ENCODE measurements at places on chromosomes 5 and 9.

- DNase-seq: no peak
Observed at GRCh38 chr5:170333161-170333910, 35.8 kb upstream of the LCP2 start.

DNA sequence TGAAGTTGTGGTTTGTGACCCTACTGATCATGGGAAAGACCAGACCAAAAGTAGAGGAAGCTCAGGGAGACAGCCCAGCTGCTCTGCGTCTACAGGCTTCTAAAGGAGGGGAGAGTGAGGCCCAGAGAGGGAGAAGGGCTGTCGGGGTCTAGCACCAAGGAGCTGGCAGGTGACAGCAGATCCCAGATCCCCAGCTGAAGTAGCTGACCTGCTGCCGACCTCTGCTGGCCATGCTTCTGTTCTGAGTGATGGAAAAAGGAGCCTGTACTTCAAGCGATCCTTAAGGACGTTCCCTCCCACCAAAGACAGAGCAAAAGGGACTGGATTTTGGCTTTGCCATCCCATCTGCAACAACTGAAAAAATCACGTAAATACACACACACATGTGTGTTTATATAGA lies 22.7 kb upstream of the QSOX2 start:
- DNase-seq: no peak

DNA sequence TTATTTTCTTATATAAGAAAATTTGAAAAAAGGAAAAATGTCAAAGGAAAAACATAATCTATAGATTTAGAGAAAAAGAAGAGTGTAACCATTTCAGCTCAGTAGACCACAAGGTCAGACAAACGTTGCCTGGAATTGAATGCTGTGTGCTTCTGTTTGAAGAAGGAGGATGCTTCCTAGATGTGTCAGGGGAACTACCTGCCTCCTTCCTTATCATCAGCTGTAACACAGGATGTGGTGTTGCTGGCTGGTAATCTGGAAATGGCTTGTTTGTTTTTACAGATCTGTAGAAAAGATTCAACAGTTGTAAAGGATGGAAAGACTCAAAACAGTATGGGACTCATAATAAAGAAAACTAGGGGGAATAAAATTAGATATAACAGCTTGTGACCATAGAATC lies 160.7 kb upstream of the MEF2C start:
- DNase-seq: no peak

DNA sequence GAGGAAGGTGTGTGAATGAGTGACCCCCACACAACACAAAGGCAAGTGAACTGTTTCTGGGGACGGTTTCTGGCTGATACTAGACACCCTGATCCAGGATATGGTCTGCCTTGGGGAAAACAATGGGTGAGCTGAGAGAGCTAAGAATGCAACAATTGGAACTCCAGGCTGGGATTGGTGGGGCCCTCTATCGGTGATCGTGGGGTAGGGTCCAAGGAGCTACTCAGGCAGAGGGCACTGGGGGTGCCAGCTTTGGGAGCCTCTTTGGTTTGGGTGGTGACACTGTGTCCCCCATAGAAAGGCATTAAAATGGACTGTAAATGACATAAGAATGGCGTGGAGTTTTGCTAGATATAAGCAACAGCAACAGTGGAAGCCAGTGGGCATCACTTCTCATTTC lies 439.1 kb downstream of the DMAC1 start:
- DNase-seq: no peak

- no peak for DNase-seq
Observed at GRCh38 chr5:153367466-153367865, 123.0 kb upstream of the GRIA1 start.

DNA sequence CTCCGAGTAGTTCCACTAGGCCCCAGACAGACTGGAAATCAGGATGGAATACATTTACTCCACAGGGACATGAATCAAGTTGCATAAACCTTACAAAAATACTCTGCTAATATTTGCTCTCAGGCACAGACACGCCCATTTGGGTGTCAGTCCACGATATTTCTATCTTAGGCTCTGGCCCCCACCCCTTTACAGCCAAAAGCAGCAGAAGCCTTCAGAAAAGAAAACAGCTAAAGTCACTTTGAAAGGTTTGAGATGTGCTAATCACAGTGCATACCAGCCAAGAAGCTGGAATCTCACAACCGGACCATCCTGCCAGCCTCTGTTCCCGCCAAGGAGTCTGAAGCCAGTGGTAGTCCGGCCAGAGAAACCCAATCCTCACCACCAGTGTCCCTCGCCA lies 22.6 kb downstream of the PTPN3 start:
- DNase-seq: no peak

DNA sequence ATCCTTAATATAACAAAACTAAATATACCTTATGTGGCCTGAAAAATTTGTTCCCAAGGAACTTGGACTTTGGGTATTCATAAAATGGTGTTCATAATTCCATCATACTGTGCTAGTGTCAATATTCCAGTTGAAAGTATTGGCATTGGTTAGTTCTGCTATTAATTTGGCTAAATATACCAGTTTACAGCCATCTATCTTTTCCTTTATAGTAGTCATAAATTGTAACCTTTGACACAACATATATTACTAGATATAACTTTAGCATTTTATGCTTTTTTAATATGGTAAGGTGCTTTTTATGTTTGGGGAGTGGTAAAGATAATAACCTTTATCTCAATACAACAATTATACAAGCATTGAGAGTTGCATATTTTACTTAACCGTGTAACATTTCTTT lies 23.7 kb downstream of the SPATA31D1 start:
- no peak for DNase-seq

GRCh38 chr5:154813736-154814135 lies 36.7 kb downstream of the FAXDC2 start:
- no peak for DNase-seq

DNA sequence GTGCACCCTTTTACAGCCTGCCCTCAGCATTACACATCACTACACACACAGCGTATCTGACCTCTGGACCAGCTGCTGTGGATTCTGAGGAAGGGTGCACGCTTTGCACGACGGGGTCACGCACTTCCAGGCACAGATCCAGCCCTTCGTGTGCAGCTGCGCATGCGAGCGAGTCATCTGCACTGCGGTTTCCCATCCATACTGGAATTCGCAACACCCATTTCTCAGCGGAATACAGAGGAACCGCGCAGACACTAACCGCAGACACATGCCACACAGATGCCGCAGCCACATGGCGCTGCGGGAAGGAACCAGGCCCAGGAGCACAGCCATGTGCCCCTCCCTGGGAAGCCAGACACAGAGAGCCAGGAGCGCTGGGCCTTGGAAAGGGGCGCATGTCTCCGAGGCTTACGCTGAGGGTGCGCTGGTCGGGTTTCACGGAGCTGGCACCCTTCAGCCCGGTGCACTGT lies 43.5 kb downstream of the PNPLA7 start:
- no peak for DNase-seq

DNA sequence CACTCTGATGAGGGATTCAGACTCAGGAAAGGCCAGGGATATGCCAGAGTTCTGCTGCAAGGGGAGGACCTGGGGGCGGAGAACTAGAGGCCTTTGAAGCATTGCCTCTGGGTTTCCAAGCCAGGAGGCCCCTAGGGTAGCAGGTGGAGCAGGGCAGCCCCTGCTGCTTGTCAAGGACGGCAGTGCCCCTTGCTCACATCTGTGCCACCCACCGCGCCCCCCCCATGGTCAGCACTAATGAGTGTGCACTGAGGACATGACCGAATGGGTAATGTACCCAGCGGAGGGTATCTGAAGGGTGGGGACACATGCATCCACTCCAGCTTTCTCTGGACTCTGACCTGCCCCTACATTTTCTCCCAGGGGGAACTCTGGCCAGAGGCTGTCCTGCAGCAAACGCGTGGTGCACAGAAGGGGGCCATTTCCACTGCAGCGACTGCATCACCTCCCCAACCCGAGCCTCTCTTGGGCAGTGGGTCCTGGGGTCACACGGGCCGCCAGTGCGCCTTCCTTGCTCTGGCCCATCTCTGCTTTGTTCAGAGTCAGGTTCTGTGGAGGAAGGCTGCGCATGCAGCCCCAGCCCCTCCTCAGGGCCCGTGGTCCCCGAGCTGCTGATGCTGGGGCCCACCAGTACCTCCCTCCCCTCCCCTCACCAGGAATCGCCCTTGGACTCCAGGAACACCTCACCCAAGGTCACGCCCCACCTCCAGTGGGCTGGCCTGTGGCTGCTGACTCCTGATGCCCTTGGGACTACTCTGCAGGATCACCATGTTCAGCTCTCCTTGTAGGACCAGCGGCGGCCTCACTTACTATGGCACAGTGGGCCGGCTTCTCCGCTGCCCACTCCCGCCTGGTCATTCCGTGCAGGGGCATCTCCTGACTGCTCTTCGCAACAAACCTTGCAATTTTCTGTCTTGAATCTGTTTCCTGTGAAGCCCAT lies 31.2 kb downstream of the STC2 start:
- DNase-seq: no peak

DNA sequence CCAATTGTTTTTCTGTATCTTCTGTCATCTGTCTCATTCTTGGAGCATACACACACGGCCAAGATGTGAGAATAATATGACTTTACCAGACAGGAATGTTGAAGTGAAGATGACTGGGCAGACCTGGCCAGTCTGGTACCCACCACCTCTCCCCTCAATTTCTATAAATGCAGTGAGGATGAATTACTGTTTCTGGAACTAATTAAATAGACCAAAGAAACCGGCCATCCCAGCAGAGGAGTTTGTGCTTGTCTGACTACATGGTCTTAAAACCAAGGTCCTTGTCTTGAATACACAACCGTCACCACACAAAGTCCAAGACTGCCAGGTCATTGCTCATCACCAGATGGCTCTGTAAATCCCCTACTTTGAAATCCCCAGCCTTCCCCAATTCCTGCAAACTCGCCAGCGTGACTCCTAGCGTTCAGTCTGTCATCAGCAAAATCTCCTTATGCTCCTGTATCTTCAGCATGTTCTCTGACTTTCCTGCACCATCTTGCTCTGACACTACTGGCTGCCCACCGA lies 147.2 kb downstream of the PDE4D start:
- DNase-seq: no peak

DNA sequence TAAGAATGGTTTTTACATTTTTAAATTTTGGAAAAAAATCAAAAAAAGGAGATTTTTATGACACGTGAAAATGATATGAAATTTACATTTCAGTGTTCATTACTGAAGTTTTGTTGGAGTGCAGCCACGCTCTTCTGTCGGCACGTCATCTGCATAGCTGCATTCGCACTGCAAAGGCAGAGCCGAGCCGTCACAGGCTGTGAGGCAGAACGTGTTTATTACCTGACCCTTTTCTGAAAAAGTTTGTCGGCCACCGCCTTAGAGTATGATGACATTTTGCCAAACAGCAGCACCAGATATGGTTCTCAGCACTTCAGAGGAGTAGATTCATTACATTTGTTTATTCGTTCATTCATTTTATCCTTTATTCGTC lies 24.1 kb downstream of the HRH2 start:
- DNase-seq: no peak

GRCh38 chr9:22039258-22039657 lies 30.2 kb upstream of the CDKN2B start:
- no peak for DNase-seq

DNA sequence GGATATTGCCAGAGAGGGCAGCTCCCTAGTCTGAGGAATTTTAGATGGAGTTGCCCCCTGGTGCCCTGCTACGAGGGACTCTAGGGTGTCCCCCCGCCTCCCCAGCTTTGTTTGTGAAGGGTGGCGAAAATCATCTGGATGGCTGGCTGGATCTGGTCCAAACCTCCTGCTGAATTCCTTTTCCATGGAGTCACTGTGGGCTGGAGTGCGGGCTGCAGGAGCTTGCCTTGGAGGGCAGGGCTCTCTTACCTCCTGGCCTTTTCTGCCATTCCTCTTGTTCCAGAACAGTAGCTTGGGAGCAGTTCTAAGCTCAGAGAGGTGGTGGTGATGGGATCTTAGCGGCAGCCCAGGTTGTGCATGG lies 2.1 kb downstream of the SYNPO start:
- DNase-seq: no peak

DNA sequence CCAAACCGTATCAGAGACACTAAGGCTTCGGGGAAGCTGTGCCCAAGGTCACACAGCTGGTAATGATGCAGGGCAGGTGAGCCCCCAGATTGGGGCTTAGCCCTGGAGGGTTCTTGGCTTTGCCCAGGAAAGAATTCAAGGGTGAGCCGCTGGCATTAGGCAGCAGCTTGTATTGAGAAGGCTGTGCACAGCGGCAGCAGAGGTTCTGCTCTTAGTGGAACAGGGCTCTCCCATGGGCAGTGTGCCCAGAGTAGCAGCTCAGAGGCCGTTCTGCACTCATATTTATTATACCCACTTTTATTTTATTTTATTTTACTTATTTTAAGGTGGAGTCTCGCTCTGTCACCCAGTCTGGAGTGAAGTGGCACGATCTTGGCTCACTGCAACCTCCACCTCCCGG lies 85.8 kb upstream of the IER5L start:
- DNase-seq: no peak

- no peak for DNase-seq
Observed at GRCh38 chr9:19085295-19085694, 17.4 kb downstream of the HAUS6 start.

DNA sequence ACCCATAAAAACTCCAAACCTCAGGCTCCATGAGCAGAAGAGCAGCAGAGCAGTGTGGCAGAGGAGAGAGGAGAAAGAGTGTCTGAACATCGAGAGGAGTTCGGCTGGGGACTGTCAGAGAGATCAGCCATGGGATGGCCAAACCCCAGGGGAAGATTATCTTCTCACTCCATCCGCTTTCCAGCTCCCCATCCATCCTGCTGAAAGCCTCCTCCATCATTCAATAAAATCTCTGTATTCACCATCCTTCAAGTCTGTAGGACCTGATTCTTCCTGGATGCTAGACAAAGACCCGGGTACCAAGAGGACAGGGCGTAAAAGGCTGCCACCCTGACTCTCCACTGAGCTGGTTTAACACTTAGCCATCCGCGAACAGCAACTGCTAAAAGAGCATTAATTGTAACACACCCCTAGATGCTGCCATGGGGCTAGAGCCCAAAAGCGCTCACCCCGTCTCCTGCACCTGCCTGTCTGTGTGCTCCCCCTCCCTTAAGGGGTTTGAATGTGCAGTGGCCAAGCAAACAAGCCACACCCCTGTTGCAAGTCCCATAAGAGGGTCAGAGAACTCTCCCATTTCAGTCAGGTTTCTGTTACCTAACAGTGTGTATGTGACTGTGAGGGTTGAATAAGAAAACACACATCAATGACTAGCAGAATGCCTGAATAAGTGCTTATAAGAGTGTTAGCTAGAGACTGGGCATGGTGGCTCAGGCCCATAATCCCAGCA lies 13.9 kb upstream of the SELENOP start:
- DNase-seq: no peak

DNA sequence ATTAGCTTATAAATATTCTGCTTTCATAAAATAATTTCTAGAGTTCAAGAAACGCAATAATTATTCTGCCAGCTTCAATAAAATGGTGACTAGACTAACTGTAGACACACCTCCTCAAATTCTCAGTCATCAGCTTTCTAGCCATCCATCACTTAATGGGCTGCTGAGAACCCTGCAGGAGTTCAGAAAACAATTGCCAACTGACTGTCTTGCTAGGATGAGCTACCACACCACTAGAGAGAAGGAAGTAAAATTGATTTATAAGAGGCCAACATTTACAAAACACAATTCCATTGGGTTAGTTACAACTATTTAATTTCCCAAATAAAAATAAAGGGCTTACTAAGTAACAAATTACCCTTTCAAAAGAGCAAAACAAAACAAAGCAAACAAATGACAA lies 126.5 kb upstream of the PAPPA start:
- no peak for DNase-seq
